ENCODE measurements at places on chromosomes 13 and 19. TPM values are rescaled to one million over a fixed set of nuclear protein-coding genes. Genes with fewer than 3 reads are reported as not detected.

GRCh38 chr19:54696117-54696548, 28.1 kb upstream of the KIR3DL3 start:
- no peak for DNase-seq

- DNase-seq = peak; percentile 43
Observed at GRCh38 chr19:7482584-7483439, 6.0 kb downstream of the PEX11G start.

- no peak for DNase-seq
Observed at GRCh38 chr19:30757837-30758617, 385.8 kb downstream of the ZNF536 start.

DNA sequence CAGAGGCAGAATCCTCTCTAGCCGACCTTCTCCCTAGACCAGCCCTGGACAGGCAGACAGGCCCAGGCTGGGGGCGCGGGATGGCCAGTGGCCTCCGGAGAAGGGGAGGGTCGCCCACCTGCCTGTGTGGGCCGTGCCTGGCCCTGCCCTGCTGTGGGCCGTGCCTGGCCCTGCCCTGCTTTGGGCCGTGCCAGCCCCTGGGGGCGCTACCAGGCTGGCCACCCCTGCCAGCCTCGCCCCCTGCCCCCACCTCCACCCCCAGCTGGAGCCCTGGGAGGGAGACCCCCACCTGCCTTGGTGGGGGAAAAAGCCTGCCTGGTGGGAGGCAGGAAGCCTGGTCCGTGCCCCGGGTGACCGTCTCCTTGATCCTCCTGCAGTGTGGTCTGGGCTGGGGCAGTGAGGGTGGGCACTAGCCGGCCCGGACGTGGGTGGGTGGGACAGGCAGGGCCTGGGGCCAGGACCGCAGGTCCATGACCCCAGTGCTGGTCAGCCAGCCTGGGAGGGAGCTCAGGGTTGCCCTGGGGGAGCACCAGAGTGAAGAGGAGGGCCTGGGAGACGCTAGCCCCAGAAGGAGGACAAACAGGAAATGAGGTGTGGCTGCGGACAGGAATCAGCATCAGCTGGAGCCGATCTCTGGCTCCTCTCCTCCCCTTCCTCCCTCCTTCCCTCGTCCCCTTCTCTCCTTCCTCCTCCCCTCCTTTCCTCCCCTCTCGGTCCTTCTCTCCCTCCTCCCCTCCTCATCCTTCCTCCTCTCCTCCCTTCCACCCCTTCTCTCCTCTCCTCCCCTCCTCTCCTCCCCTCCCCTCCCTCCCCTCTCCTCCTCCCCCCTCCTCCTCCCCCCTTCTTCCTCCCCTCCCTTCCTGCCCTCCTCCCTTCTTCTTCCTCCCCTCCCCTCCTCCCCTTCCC, 5.1 kb upstream of the MKNK2 start:
- DNase-seq = peak; percentile 71

GRCh38 chr19:1085676-1086442, 9.3 kb downstream of the POLR2E start:
- no peak for DNase-seq

GRCh38 chr13:30791354-30792001, 56.1 kb downstream of the ALOX5AP start:
- DNase-seq = peak; percentile 78

GRCh38 chr19:14475251-14476073, at the start of gene PTGER1:
Gene PTGER1, minus strand, starts transcription at chr19:14475354. Its CDS starts 1,034 bp downstream, at chr19:14474320.
- DNase-seq = no peak

DNA sequence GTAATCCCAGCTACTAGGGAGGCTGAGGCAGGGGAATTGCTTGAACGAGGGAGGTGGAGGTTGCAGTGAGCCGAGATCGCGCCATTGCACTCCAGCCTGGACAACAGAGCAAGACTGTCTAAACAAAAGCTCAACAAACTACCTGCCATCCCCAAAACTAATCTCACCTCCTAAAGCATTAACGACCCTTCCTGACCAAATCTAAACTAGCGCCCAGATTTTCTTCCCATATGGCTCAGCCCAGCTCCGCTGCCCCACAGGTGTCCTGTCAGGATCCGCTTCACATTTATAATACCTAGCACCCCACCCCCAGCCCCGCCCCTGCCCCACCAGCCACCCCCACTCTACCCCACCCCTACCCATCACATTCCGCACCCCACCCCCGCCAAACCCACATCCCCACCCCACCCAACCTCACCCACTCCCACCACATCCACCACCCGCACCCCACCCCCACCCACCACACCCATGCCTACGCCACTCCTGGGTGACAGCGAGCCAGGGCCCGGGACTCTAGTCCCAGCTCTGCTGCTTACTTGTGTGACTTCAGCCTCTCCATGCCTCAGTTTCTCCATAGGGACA, 599 bp downstream of the C19orf12 start:
- no peak for DNase-seq

- no peak for DNase-seq
Observed at GRCh38 chr19:38120471-38121025, 103.5 kb downstream of the DPF1 start.

- no peak for DNase-seq
Observed at GRCh38 chr19:29013325-29013724, 199.6 kb downstream of the UQCRFS1 start.

GRCh38 chr19:28949535-28949934, 263.4 kb downstream of the UQCRFS1 start:
- no peak for DNase-seq

DNA sequence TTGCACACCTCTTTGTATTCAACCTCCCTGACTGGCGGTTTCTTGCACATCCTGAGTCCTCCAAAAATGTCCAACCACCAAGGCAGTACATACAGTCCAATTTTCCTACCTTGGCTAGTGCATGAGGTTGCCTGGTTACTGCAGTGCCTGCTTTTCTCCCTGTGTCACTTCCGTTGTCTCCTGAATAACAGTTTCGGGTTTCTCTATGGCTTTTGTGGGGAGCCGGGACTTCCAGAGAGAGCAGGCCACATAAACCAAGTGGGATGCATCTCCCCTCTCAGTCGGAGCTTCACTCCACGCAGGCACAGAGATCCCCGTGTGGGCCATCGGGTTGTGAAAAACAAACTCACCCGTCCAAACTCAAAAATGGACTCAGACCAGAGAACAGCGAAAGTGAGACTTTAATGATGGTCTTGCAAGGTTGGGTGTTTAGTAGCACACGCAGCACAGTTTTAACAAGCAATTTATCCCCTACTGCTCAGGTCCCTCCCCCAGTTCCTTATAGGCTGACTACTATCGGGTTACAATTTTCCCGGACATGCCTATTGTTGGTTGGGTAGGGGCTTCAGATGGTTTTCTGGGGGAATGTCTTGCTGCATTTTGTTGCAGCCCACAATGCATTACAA, 173.1 kb downstream of the POU4F1 start:
- no peak for DNase-seq

DNA sequence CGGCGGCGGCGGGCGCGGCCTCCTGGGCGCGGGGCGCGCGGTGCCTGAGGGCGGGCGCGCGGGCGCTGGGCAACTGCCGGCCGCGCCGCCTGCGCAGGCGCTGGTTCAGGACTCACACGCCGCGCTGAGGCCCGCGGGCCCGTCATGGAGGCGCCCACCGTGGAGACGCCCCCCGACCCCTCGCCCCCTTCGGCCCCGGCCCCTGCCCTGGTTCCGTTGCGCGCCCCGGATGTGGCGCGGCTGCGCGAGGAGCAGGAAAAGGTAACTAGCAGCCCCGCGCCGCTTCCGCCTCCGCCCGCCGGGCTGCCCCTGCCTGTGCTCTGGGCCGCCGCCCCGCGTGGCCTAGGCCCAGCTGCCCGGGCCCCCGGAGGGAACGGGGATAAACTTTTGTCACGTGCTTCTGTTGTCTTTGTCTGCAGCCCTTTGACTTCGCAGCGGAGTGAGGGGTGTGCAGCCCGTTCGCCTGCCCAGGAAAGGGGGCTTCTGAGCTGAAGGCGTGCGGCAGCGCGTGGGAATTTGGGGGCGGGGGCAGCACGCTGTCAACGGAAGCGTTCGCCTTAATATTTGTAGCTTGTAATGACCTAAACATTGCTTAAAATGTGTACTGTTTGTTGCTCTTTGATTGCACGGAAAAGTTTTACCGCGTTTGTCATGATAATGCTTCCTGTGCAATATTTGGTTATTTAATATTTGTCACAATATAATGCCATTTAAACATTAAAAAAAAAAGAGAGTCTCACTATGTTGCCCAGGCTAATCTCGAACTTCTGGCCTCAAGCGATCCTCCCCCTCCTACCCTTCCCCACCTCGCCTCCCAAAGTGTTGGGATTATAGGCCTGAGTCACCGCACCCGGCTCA, 594 bp downstream of the URI1 start:
- DNase-seq = peak; percentile 65

DNA sequence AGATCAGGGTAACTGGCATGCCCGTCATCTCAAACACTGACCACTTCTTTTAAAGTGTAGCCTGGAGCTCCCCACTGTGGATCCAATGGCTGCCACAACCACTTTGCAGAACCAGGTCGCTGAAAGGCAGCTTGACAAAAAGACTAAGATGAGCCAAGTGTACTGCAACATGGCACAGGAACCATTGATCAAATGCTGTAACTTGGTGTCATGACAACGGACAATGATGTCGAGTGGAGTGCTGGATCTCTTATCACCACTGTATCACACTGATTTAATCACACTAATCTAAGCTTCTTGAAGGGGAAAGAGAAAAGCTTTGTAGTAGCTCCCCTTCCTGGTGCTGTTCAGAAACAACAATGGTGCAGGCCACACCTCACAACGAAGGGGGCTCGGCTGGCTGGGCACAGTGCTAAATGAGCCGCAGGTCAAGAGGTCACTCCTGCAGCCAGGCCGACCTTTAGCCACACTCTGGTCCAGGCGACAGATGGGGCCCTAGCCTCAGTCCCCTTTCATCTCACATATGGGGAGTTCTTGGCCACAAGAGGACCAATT, 2.2 kb upstream of the TNFRSF19 start:
- no peak for DNase-seq

GRCh38 chr19:47729799-47730520, 15.4 kb upstream of the NOP53 start:
- peak; percentile 74 for DNase-seq

- peak; percentile 68 for DNase-seq
Observed at GRCh38 chr19:43774103-43774939, 6.5 kb downstream of the KCNN4 start.

DNA sequence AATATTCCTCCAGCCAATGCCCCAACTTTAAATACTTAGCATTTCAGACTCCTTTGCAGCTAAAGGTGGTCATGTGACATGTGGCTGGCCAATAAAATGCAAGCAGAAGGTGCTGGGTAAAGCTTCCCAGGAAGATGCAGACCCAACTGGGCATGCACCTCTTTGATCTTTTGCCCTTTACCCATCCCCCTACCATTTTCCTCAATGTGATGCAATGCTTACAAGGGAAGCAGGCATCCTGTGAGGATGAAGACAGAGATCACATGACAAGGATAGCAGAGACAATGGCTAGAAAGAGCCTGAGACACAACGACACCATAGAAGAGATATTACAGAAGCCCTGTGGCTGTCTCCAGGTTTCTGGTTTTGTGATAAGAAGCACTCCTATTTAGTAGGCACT, 2.1 kb upstream of the WASF3 start:
- no peak for DNase-seq

DNA sequence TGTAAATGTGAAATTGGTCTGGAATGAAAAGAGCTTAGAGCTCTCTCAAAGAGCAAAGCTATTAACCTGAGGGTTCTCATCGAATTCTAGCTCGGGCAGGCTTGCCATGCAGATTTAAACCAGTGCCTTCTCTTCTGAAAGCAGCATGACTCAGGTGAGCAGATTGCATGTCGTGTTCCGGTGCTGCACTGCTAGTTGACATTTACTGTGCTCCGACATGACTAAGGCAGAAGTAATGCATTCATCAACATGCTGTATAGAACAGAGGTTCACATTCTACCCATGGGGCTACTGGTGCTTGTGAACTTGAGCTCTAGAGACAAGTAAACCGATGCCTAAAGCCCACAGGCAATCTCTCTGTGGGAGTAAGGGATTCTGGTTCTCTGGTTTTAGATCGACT, 947.7 kb downstream of the EFNB2 start:
- DNase-seq = no peak

DNA sequence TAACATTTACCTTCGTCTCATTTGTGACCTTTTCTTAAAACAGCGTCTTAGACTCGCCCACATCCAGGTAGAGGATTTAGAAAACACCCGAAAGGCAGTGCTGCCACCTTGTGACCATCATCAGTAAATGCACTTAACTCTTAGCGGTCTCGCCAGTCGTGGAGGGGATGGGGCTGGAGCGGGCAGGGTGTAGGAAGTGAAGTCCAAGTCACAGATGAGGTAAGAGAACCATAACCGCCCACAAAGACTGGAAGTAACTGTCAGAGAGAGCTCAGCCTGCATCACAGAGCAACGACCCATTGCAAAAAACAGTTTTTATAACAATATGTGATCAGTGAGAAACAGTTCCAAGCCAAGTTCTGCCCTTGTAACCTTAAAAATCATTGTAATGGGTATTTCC, 10.7 kb upstream of the CEACAM3 start:
- no peak for DNase-seq

- no peak for DNase-seq
Observed at GRCh38 chr19:28554321-28555091, 658.4 kb downstream of the UQCRFS1 start.

DNA sequence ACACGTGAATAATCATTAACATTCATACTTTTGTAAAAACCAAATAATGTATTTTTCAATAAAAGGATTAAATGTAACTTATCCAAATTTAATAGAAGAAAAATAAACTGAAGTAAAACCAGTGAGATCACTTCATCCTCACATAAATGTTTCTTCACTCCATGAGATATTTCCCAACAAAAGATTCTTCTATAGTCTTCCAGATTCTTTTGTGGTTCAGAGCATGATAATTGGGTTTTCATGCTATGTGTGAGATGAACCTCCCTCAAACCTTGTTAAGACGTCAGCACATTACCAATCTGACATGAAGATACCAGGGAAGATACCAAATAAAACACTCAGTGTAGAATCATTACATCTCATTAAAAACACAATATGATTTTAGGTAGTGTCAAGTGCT, 62.9 kb upstream of the OXGR1 start:
- DNase-seq = no peak

GRCh38 chr13:112777637-112778406, 88.0 kb downstream of the ATP11A start:
- no peak for DNase-seq

- peak; percentile 43 for DNase-seq
Observed at GRCh38 chr13:30869491-30869890, 36.6 kb upstream of the MEDAG start.

The DACH1 gene
- 3.4 TPM for total RNA-seq

The CD70 gene
- not detected for total RNA-seq

The VSTM2B gene
- total RNA-seq = not detected
